IMR-90 (cell line): ENCODE measurements at places on chromosomes 1 and 21. TPM values are rescaled to one million over a fixed set of nuclear protein-coding genes. Genes with fewer than 3 reads are reported as not detected.

DNA sequence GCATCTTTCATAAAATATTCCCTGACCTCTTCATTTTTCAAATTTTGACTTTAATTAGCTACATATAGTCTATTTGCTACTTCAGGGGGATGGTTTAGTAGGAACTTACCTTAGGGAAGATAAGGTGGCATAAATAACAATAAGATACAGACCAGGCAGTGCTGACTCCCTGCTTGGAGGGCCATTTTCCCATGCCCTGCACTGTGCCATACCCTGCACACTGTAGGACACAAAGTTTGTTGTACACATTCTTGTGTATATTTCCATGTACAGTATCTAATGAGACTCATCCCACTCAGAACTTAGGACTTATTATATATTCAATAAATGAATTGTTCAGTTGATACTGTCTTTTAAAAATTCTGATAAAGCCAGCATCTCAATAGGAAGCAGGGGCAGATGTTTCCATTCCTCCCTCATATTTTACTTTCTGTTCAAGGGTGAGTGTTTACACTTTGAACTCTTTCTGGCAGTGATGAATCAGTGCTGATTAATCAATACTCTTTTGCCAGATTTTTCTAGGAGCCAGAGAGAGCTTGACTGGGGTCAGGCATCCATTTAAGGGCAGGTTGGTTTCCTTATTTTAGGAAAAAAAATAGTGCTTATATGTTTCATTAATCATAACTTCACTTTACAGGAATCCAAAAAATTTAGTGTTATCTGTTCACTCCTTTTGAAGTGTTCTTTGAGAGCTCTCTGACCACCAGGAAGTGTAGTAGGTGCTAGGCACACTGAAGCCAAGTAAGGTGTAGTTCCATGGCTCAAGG is 30.6 kb downstream of the MPZL1 start:
- DNase-seq = peak; percentile 31

DNA sequence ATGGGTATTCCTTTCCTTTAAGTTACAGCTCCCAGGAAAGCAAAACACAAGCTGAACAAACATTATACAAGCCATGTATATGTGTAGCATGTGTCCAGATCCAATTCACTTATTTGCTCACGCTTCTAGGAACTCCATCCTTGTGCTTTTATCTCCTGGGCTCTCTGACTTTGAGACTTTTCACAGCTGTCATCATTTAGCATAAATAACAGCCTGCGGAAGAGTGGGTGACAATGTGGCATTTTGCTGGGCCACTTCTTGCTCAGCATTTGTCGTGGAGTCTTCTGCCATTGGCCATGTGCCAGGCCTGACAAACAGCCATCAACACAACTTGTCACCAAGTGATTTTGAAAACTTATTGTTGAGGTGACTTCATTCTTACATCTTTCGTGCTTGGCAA is 164.3 kb downstream of the KIF26B start:
- DNase-seq = no peak

GRCh38 chr21:44700101-44701022 is 3.4 kb downstream of the KRTAP10-12 start:
- DNase-seq = no peak

GRCh38 chr1:154344977-154345837 is 19.9 kb downstream of the ATP8B2 start:
- peak; percentile 35 for DNase-seq

- DNase-seq = no peak
These were observed 176.6 kb downstream of the GRIK3 start for GRCh38 chr1:36857754-36858153.

- DNase-seq = no peak
These were observed 163.8 kb downstream of the FAF1 start for GRCh38 chr1:50796272-50796671.

- no peak for DNase-seq
These were observed 37.4 kb downstream of the PRKACB start for GRCh38 chr1:84181350-84182005.

- no peak for DNase-seq
These were observed 380.4 kb downstream of the DPYD start for GRCh38 chr1:97540346-97540888.

- peak; percentile 25 for DNase-seq
These were observed 167.5 kb downstream of the TPR start for GRCh38 chr1:186207391-186208085.

- DNase-seq = no peak
These were observed 17.1 kb downstream of the BCAN start for GRCh38 chr1:156658945-156659574.

DNA sequence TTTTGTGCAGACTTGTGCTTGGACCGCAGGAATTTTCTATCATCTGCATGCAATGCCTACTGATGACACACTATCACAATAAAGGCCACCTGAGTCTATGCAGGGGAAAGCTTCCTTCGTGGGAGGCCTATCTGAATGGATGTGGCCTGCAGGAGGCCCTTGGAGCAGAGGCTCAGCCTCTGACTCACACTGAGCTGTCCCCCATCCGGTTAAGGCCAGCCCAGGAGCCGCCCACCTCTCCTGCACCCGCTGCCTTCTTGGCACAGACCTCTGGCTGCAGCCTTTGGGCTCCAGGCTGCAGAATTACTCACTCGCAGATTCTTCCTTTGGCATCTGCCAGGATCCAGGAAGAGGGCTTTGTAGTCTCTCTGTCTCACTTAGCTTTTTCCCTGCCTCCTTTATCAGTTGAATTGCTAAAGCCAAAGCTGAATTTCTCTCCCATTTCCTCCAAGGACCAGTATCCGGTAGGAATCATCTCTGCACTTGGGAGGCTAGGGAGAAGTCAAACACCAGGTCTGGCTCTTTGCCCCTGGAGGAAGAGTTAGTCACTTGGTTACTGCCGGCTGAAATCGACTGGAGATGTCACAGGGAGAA is 65.1 kb upstream of the JUN start:
- DNase-seq = peak; percentile 98

GRCh38 chr1:225824533-225824941 is 14.6 kb downstream of the EPHX1 start:
- no peak for DNase-seq

GRCh38 chr1:79603843-79604242 is 597.3 kb upstream of the ADGRL4 start:
- DNase-seq = peak; percentile 63

FCRLB gene
- 0.90 and 1.1 TPM in 2 replicates for total RNA-seq

BCL10 gene
- total RNA-seq = 30.5 and 51.4 TPM in 2 replicates

NR0B2 gene
- not detected in 2 replicates for total RNA-seq

LCE1E gene
- not detected in 2 replicates for total RNA-seq

TFF2 gene
- not detected in 2 replicates for total RNA-seq

KCND3 gene
- under 0.01 TPM in 2 replicates for total RNA-seq

ARTN gene
- total RNA-seq = not detected in 2 replicates

VHLL gene
- total RNA-seq = 0.28 TPM in 1 of 2 replicates, not detected in the other

OR2T33 gene
- not detected in 2 replicates for total RNA-seq

KIAA1614 gene
- total RNA-seq = 1.7 and 1.8 TPM in 2 replicates

WLS gene
- 139 and 157 TPM in 2 replicates for total RNA-seq
